ENCODE measurements at places on chromosomes 16 and 17.

DNA sequence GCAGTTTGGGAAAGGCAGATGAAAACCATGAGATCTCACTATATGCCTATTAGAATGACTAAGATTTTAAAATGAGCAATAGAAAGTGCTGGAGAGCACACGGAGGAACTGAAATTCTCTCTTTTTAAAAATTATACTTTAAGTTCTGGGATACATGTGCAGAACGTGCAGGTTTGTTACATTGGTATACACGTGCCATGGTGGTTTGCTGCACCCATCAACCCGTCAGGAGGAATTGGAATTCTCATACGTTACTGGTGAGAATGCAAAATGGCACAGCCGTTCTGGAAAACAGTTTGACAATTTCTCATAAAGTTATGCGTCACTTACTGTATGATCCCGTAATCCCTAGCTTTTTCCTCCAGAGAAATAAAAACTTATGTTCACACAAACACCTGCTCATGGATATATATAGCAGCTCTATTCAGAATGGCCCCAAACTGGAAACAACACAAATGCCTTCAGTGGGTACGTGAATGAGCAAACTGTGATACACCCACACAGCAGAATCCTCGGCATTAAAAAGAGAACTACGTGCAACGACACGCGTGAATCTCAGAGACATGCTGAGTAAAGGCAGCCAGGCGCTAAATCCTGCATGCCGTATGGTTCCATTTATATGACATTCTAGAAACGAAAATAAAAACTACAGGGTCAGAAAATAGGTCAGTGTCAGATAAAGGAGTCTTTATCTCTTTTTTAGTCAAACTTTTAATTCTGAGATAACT lies 11.8 kb downstream of the PIK3R6 start:
- H3K4me3 ChIP-seq, result peak overlapping the region; percentile 10
- no peak overlapping the region for H3K27ac ChIP-seq
- H3K4me1 ChIP-seq, result peaks cover 6% of the 10 kb centered on the region
- peaks cover 5% of the 10 kb centered on the region for H3K27me3 ChIP-seq
- no peak for DNase-seq

DNA sequence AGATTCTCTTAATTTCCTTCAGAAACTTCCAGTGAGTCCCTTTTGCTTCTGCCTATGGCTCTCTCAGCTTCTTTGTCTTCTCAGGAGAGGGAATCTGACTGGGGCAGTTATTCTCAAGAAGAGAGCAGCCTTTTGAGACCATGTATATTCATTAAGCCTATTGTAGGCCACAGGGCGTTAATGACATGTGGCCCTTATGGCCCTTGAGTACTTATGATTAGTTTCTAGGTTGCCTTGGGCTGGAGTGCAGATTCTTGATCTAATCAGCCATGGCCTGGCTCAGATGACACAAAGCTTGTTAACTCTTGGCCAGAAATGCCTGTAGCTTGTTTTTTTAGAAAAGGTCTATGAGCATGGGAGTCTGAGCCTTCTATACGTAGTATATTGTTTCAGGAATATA lies 17.4 kb downstream of the MFSD11 start:
- H3K27me3 ChIP-seq, result no peaks in the 10 kb centered on the region
- no peak for DNase-seq
- peaks cover 10% of the 10 kb centered on the region for H3K36me3 ChIP-seq
- H3K4me3 ChIP-seq, result no peak overlapping the region
- H3K4me1 ChIP-seq, result peaks cover 10% of the 10 kb centered on the region

DNA sequence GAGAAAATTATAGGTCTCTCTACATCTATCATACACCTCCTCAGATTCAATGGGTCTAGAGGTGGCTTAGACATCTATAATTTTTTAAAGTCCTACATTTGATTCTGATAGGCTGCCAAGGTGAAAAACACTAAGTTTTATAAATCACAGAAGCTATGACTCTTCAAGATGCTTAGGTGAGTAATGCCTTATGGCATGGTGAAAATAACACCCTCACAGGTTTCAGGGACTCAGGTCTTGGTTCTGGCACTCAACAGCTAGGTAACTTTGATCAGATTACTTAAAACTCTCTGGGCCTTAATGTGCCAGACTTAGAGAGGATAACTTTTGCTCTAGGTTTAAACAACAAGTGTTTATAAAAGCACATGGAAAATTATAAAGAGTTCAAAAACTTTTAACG lies 2.0 kb upstream of the COX10 start:
- no peaks in the 10 kb centered on the region for H3K27me3 ChIP-seq
- peaks cover 11% of the 10 kb centered on the region for H3K36me3 ChIP-seq
- no peak overlapping the region for H3K27ac ChIP-seq
- H3K4me3 ChIP-seq, result no peak overlapping the region
- H3K4me1 ChIP-seq, result peaks cover 27% of the 10 kb centered on the region

DNA sequence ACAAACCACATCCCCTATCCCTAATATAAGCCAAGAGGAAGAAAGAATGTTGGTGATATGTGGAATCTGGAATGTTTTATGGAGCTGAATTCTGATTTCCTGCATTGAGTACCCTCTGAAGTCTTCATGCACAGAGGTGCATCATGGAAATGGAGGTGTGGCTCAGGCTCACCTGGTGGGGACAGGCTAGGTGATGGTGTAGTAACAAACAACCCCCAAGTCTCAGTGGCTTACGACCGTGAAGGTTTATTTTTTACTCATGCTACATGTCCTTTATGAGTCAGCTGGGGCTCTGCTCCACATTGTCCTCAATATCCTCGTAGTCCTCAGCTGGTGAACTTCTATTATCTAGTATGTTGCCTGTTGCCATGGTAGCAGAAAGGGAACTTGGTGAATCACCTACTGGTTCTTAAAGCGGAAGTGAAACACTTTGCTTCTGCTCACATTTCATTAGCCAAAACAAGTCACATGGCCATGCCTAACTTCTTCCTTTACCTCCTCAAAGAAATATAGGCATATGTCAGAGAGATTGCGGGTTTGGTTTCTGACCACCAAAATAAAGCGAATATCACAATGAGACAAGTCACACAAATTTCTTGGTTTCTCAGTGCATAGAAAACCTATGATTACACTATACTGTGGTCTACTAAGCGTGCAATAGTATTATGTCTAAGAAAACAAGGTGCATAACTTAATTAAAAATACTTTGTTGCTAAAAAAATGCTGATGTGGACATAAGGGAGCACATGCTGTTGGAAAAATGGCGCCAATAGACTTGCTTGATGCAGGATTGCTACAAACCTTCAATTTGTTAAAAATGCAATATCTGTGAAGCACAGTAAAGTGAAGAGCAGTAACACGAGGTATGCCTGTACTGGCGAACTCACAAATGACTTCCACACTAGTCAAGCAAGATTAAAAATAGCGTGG lies at the start of gene PMFBP1:
Gene PMFBP1 (minus strand): TSS at position 51 of the 930 bp plus-strand sequence. CDS start 947 bp downstream, outside the sequence.
- H3K4me3 ChIP-seq, result no peak within 1 kb of the TSS
- peaks cover 20% of the 10 kb centered on the region for H3K27me3 ChIP-seq
- H3K27ac ChIP-seq, result no peak within 1 kb of the TSS
- H3K36me3 ChIP-seq, result no peaks in the 10 kb centered on the region
- DNase-seq, result peak; percentile 2
- H3K4me1 ChIP-seq, result no peaks in the 10 kb centered on the region

GRCh38 chr16:20889625-20890275 lies 10.4 kb downstream of the DCUN1D3 start:
- H3K27me3 ChIP-seq, result no peaks in the 10 kb centered on the region
- H3K4me3 ChIP-seq, result no peak overlapping the region
- H3K27ac ChIP-seq, result no peak overlapping the region
- peaks cover 13% of the 10 kb centered on the region for H3K4me1 ChIP-seq
- no peak for DNase-seq

DNA sequence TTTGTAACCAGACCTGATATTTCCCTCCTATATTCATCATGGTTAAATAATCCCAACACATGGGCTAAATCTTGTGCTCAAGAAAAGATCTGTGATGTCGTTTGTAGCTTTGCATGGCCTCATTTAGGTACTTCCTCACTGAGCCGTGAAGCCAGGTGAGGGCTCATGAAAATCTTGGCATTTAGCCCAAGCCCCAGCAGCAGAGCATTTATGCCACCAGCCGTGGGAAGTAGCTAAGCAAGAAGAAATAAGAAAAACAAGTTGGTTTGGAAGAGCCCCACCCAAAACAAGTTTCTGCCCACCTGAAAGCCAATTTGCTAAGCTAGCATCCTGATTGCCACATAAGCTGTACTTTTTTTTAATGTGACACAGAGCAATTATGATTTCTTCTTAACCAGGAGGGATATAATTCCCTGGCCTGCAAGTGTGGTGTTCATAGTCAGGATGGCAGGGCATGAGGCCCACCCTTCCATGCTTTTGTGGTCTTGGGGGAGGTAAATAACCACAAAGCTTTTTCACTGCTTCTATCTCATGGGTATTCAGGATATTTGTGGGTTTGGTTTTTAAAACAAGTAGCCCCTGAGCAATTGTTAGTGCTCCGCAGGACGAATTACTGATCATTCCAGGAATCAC lies 10.5 kb downstream of the TMIGD1 start:
- H3K27ac ChIP-seq, result peak overlapping the region; percentile 85
- H3K4me3 ChIP-seq, result peak overlapping the region; percentile 44

- no peak for DNase-seq
- H3K4me3 ChIP-seq, result peak overlapping the region; percentile 8
- H3K27me3 ChIP-seq, result no peaks in the 10 kb centered on the region
- H3K4me1 ChIP-seq, result peaks cover 31% of the 10 kb centered on the region
- peak overlapping the region; percentile 69 for H3K27ac ChIP-seq
Observed at GRCh38 chr16:3580686-3581085, 3.5 kb upstream of the NLRC3 start.

DNA sequence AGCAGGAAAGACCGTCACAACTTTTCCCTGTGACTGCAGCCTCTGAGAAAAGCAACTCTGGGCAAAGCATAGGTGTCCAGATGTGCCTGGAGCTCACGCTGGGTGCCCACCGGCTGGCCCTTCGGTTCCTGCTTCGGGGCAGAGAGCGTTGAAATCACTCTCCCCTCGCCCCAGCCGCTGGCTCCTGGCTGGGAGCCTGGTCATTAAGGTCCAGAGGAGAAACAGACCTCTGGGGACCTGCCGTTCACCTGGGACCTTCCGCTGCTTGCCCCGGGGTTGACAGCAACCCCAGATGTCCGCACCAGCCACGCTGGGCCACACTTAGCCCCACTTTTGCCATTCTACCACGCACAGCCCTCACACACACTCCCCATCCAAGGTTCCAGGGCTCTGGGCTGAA lies 13.1 kb downstream of the MRM3 start:
- no peak for DNase-seq
- H3K4me3 ChIP-seq, result no peak overlapping the region

DNA sequence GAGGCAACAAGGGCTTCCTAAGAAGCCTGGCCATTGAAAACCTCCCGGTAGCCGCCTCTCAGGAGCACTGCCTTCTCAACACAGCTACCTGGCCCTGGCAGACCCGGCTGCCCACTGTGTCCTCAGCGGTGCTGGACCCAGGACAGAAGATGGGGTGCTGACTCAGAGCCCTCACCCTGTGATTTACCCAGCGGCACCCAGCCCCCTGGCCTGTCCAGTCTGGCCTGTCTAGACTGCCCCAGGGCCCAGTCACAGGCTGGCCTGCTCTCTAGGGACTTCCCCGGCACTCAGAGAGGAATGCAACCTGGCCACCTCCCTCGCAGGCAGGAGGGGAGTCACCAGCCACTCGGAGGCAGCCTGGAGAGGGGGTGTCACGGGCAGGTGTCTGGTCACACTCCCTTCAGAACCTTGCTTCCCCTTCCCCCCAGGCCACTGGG lies 20.1 kb downstream of the PIEZO1 start:
- peaks cover 14% of the 10 kb centered on the region for H3K36me3 ChIP-seq
- no peak overlapping the region for H3K4me3 ChIP-seq
- peaks cover 35% of the 10 kb centered on the region for H3K4me1 ChIP-seq
- DNase-seq, result no peak
- no peaks in the 10 kb centered on the region for H3K27me3 ChIP-seq
- peak overlapping the region; percentile 86 for H3K27ac ChIP-seq

DNA sequence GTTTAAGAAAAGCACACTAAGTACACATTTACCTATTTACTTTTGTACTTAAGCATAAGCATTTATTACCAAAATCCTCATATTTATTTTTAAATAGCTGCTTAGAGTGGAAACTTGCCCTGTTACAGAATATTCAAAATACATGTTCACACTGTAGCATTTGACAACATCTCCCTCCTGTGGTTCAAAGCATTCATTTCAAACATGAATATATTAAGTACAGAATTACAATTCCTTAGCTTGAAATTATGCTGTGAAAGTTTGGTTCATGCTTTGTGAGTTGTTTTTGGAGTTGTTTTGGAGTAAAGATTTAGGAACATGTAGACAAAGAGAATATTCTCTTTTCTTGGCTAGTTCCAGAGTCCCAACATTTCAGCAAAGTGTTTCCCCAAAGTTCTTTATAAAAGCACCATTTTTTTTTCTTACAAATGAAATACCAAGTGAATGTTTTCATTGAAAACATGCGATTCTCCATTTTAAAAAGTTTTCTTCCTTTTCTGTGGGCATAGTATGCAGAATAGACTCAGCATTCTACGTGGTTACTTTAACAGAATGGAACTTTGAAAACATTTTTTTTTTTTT lies 33.2 kb downstream of the TUBD1 start:
- H3K27ac ChIP-seq, result no peak overlapping the region
- DNase-seq, result no peak
- H3K4me1 ChIP-seq, result no peaks in the 10 kb centered on the region
- no peaks in the 10 kb centered on the region for H3K27me3 ChIP-seq
- H3K4me3 ChIP-seq, result no peak overlapping the region

DNA sequence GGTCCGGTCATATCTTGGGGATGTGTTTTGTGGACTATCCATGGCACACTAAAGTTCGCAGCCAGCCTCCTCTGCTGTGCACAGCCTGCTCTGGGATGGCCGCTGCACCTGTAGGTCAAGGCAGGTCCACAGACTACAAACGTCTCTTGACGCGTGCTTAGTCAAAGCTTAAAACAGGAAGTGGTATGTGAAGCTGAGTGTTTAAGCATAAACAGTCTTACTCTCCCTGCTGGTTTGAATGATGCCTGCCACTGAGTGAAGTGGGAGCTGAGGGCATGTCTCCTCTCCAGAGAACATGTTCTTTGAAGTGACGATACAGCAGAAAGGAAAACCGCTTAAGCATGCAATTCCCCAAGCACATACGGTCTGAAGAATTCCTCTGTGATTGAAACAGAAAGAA lies 365.6 kb downstream of the SLC39A11 start:
- H3K27ac ChIP-seq, result peak overlapping the region; percentile 99
- H3K36me3 ChIP-seq, result no peaks in the 10 kb centered on the region
- no peaks in the 10 kb centered on the region for H3K27me3 ChIP-seq
- peaks cover 20% of the 10 kb centered on the region for H3K4me1 ChIP-seq
- peak; percentile 11 for DNase-seq

DNA sequence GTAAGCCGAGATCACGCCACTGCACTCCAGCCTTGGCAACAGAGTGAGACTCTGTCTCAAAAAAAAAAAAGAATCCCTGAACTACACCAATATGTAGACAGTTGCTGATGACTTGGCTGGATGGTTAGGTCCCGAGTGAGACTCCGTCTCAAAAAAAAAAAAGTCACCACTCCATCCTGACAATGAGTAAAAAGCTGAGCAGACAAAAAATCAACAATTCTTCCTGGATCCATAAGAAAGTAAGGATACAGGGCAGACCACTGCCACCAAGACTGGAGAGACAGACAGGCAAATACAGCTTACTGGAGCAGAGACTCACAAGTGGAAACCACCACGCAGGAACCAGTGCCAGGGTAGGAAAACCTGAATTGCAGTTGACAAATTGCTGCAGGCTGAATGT lies 67.1 kb upstream of the ERCC4 start:
- no peak overlapping the region for H3K4me3 ChIP-seq
- no peaks in the 10 kb centered on the region for H3K36me3 ChIP-seq
- no peak for DNase-seq
- H3K4me1 ChIP-seq, result no peaks in the 10 kb centered on the region
- no peak overlapping the region for H3K27ac ChIP-seq

- H3K4me1 ChIP-seq, result peaks cover 20% of the 10 kb centered on the region
- H3K27ac ChIP-seq, result no peak overlapping the region
- H3K36me3 ChIP-seq, result peaks cover 59% of the 10 kb centered on the region
- no peaks in the 10 kb centered on the region for H3K27me3 ChIP-seq
Observed at GRCh38 chr16:30753596-30753995, 5.4 kb downstream of the PHKG2 start.
